Mucosa of descending colon (tissue), 3 donors: ENCODE measurements at places on chromosomes 3 and 15.

DNA sequence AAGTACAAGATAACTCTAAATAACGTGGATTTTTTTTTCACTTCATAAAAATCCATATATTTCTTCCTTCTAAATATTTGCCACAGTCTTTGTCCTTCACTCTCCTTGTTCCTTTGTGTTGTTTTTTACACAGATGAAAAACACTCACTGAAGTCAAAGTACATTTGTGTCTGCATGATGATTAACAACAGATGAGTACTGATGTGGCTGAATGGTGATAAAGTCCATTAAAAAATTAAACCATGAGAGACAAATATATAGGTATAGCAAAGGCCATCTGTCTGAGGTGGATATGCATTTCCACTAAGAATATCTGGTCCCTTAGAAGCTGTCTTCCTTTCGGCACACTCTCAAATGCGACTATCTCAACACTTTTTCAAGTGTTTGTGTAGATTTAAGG, 317.5 kb upstream of the MCTP2 start:
- no peak for DNase-seq

DNA sequence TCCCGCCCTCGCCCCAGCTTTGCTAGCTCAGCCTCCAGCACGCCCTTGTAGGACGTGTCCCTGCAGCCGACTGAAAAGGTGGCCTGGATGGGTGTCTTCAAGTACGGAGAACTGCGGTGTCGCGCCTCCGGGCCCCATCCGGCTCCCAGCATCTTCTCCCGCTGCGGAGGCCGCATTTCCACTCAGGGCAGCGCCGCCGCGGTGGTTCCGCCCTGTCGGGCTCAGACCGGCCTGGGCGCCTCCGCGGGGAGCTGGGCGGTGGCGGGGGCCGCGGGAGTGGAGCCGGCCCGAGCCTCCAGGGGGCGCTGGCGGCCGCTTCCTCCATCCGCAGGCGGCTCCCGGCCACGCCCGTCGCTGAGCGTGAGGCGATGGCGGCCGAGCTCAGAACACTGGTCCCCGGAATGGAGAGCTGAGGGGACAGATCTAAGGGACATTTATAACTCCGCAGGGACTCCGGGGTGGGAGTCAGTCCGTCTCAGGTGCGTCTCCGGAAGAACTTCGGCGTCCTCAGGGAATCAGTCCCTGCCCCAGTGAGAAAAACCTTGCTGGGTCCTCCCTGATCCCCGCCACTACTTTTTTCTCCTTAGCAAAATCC, 13.6 kb upstream of the SMCO1 start:
- DNase-seq = peak; percentile 82

GRCh38 chr15:41838400-41838897, at the start of gene PLA2G4B:
Gene PLA2G4B, plus strand, starts transcription at chr15:41838847. Its CDS starts 67 bp downstream, at chr15:41838914.
- peak; percentile 87 for DNase-seq

- no peak for DNase-seq
Observed at GRCh38 chr3:127844326-127844942, 22.1 kb upstream of the MGLL start.
